ENCODE measurements at places on chromosomes 11 and 22.

- DNase-seq: no peak
These were observed 1.4 kb downstream of the CDKN1C start for GRCh38 chr11:2883979-2884815.

- DNase-seq: no peak
These were observed 3.6 kb upstream of the VWCE start for GRCh38 chr11:61298663-61299244.

GRCh38 chr11:117121176-117121575, 22.9 kb upstream of the PAFAH1B2 start:
- no peak for DNase-seq

DNA sequence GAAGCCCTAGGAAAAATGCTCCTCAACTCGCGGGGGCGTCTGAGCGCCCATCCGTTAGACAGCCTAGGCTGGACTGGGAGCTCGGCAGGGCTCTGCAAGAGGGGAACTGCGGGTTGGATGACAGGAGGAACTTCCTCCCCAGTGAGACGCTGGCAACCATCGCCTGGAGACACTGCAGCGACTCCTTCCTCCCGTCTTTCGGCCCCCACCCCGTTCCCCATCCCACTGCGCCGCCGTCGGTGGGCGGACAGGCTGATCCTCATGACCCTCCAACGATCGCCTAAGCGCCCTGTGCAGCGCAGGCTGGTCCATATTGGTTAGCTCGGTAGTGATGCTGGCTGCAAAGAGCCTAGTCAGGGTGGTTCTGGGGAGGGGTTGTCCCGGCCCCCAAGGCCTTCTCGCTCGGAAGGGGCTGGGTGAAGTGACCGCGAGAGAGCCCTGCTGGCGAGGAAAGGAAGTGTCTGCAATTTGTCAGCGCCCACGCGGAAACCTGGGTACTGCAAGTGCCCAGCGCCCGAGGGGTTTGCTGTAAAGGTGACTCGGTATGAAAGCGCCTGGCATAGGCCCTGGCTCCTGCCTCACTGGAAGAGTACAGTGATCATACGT, 638 bp downstream of the NRGN start:
- no peak for DNase-seq

GRCh38 chr11:48041877-48042695, 61.7 kb downstream of the PTPRJ start:
- no peak for DNase-seq

- no peak for DNase-seq
These were observed 88.1 kb downstream of the PIWIL4 start for GRCh38 chr11:94655291-94655690.

DNA sequence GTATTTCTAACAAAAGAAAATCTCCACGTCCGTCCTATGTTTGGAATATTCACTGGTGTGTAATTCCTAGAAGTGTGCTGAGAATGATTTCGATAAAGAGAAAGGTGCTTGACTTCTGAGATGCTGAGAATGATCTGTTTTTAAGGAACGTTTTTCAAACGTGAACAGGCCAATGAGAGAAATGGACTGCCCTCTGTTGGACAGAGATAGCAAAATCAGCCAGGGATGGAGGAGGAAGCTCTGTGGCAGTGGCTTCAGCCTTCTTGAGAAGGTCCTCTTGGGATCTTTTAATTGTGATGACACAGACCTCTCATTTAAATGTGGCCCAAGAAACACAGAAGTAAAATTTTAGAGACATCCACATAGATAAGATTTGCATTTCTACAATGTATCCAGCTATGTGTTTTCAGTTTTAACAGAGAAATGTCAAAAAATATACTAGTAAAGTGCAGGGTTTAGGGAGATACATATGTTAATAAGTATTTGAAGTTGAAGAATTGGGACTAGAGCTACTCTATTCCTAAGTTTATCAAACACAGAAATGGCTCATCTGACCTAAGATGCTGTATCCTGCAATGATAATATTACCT, 84.0 kb upstream of the RCN1 start:
- DNase-seq: no peak

DNA sequence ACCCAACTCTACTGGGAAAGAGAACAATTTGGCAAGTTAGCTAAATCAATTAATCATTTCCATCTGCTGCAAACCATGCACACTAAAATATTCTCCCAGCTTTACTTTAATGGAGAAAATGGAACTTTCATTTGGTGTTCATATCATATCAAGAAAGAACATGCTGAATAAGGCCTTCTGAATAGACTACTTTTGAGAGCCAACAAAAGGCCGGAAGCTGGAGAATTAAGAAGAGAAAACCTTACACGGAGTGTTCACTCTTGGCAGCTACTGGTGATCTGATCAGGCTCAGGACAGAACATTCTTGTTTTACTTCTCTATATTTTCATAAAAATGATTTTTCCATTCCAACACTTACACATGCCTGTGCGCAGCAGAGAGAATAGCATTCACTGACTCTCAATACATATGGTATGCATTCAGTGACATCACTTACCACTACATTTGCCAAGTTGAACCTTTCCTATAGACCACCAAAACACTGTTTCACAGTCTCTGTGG, 165.3 kb downstream of the TTC28 start:
- no peak for DNase-seq

DNA sequence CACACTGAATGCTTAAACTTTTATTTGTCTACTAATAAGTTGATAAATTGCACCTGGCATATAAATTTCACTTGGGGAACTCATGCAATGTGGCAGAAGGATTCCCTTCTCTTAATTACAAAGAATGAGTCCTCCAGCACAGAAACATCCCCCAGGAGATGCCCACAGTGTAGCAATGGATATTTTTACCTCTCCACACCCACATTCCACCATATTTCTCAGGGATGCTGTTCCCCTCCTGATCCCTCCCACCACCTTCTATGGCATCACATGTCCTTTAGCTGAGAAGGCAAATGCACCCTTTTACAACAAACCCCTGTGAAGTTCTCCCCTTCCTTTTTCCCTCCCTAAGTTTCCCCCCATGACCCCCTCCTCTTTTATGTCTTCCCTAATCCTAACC, 56.1 kb upstream of the UBASH3B start:
- no peak for DNase-seq

Data from stimulated activated CD4-positive, alpha-beta T cell treated with anti-CD3 and anti-CD28 coated beads, Interleukin-1b, Interleukin-23, amount 100 ng/mL, for 1 hour (primary cell).